Right forelimb (tissue), 1 donor: ENCODE measurements at places on chromosomes 6 and 20.

DNA sequence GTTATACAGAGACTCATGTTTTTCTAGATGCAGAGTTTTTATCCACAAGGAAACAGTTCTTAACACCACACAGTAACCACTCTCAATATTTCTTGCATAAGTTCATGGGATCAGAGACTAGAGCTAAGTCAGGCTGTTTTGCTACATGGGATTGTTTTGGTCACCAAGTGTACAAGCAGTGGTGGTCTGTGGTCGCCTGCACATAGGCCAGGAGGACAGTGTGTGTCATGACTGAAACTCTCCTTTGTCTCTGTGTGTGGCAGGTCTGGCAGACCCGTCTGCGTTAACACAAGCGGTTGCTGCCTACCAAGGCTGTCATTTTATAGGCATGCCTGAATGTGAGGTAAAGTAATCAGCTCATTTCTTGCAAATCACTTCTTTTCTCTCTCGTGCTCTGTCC lies 18.9 kb downstream of the WRNIP1 start:
- no peak for DNase-seq

GRCh38 chr6:90302320-90302719 lies 5.7 kb upstream of the BACH2 start:
- no peak for DNase-seq

DNA sequence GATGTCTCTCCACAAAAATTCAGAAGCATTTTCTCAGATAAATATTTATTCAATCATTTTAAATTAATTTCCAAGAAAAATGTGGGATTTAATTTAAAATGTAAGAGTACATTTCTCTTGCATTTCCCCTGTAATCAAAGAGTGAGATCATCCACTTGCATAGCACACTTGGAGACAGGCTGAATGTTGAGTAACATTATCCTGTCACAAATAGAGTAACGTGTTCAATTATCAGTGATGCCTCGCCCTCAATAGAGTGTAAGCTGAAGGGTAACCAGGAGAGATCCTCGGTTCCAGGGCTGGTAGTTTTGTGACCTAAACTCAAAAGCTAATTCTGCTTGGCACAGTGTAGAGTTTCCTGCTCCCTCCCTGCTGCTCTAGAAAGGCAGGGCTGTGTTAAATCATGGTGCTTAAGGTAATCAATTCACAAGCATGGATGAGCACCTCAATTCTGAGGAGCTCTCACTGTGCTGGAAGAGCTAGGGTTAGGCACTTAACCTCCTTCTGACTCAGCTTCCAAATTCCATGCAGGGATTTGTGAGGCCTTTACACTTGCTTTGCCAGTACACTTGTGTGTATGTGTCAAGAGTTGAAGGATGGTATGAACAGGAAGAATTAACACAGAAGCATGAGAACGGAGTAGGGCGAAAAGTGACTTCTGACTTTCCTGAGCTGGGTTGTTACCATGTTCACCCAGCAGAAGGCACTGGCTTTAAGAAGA lies 56.6 kb downstream of the MMUT start:
- DNase-seq = no peak

GRCh38 chr20:4795394-4795793 lies 73.7 kb downstream of the PRND start:
- no peak for DNase-seq

DNA sequence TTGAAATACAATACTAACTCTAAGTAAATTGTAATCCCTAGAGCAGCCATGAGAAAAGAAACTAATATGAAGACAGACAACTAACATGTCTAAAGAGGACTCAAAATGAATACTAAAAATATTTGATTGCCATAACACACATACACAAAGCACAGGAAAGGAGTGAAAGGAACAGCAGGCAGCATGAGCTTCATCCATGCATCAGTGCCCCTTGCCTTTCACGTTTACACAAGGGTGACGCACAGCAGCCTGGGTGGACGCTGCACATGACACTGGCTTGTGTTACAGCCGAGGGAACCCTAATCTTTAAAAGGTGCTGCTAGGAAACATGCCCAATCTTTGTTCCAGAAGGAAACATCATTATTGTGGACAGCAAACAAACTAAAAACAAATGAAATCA lies 123.5 kb downstream of the MAN1A1 start:
- DNase-seq = no peak
